ENCODE measurements at places on chromosomes 2 and 18.

GRCh38 chr2:210445116-210445707, 31.3 kb downstream of the LANCL1 start:
- no peak for DNase-seq

- DNase-seq = no peak
These were observed 403.5 kb downstream of the SETBP1 start for GRCh38 chr18:45084206-45084605.

- no peak for DNase-seq
These were observed 94.5 kb upstream of the KLHL14 start for GRCh38 chr18:32867330-32867729.

- peak; percentile 21 for DNase-seq
These were observed at the start of gene AGAP1 for GRCh38 chr2:235493775-235494715. AGAP1 (plus strand) TSS chr2:235494043.

DNA sequence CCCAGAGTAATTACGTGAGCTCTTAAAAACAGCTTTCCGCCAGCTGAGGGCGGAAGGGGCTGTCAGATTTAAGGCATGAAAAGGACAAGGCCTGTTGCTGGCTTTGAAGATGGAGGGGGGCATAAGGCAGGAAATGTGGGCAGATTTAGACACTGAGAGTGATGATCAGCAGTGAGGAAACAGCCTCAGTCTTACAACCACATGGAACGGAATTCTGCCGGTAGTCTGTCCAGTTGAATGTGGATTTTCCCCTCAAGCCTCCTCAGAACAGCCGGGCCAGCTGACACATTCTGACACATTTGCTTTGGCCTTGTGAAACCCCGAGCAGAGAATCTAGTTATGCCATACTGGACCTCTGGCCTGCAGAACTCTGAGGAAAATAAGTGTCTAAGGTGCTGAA, 16.6 kb downstream of the POLE4 start:
- no peak for DNase-seq

DNA sequence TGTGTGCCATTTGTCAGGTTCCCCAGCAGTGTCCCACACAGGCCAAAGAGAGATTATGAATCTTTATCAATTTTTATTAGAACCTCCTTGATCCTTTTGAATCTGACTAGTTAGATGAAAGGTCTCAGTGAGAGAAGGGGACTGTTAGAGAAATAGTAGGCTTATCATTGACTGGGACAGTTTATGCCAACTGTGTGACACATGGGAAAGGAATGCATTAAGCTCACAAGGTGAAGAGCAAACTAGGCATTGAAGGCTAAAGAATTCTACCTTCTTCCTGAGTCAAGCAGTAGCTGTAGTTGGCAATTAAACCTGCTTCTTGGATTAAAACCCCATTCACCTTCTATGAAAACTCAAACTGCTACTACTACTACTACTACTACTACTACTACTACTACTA, 389.6 kb upstream of the CDH19 start:
- DNase-seq = no peak

DNA sequence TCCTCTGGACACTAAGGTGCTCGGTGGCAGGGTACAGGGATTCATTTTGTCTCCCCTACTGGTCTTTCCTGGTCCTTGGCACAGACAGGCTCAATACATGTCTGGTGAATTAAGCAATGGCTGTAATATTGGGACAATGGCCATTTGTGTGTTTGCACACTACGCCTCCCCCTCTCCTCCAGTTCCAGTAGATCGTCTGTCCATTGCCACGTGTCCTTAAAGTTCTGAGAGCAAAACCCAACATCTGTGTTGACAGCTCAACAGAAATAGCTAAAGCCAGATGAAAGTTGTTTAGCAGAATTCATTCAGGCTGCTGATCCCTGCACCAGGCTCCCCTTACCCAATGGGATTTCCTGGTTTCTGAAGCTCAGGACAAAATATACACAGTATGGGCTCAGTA, 9.0 kb upstream of the FABP1 start:
- DNase-seq = no peak

- no peak for DNase-seq
These were observed 172.8 kb downstream of the ARL4C start for GRCh38 chr2:234324116-234324515.

- DNase-seq = no peak
These were observed 650 bp downstream of the ORMDL1 start for GRCh38 chr2:189783451-189783926.

- no peak for DNase-seq
These were observed 45.4 kb upstream of the RHOB start for GRCh38 chr2:20401489-20401835.

- DNase-seq = no peak
These were observed 387.8 kb upstream of the RAB12 start for GRCh38 chr18:8221452-8221851.

DNA sequence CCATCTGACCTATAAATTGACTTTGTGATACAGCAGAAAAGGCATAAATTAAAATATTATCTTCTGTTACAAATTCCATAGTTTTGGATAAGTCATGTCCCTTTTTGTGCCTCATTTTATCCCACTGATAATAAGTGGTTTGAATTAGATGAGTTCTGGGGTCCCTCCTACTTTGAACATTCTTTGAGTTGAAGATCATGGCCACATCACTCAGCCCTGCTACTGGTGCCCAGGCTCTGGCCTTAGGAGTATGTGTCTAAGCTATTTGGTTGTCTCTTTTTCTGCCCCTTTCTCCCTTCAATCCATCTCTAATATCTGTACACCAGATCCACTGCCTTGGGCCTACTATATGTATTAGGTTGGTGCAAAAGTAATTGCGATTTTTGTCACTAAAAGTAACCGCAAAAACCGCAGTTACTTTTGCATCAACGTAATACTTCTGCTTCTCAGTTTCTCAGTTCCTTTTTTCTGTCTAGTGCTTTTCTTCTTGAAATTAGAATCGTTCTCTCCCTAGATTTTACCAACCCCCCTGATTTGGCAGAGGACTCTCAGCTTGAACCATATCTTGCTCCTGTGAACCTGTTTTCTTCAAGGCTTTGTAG, 362.5 kb upstream of the TNP1 start:
- DNase-seq = no peak

GRCh38 chr2:212832211-212833195, 293.9 kb upstream of the ERBB4 start:
- DNase-seq = no peak

- no peak for DNase-seq
These were observed 78.5 kb upstream of the STK17B start for GRCh38 chr2:196249860-196250259.

GRCh38 chr2:223944166-223944702, 901 bp downstream of the WDFY1 start:
- no peak for DNase-seq

GRCh38 chr2:155690785-155691184, 641.7 kb downstream of the NR4A2 start:
- DNase-seq = no peak

All from NCI-H1092 (cell line).